Lung (tissue), 17 donors: ENCODE measurements at places on chromosomes 11 and 22. TPM values are rescaled to one million over a fixed set of nuclear protein-coding genes. Genes with fewer than 3 reads are reported as not detected.

TTLL12 gene
- total RNA-seq = 15.8 TPM

IGF2 gene
- 87.7 TPM for total RNA-seq

GLYAT gene
- not detected for total RNA-seq

OR2AT4 gene
- total RNA-seq = not detected

CBX6 gene
- 14.6 TPM for total RNA-seq

GLB1L2 gene
- total RNA-seq = 13.6 TPM

TMEM121B gene
- 0.67 TPM for total RNA-seq

TRIM48 gene
- not detected for total RNA-seq

APLNR gene
- total RNA-seq = 8.6 TPM

FHIP1B gene
- total RNA-seq = 43.4 TPM

GNG3 gene
- total RNA-seq = not detected

- H3K27me3 ChIP-seq = no peaks in the 10 kb centered on the region
- no peak for DNase-seq
- H3K36me3 ChIP-seq = peaks cover 17% of the 10 kb centered on the region
- H3K27ac ChIP-seq = no peak overlapping the region
These were observed 7.1 kb downstream of the MED19 start for GRCh38 chr11:57704932-57705331.

DNA sequence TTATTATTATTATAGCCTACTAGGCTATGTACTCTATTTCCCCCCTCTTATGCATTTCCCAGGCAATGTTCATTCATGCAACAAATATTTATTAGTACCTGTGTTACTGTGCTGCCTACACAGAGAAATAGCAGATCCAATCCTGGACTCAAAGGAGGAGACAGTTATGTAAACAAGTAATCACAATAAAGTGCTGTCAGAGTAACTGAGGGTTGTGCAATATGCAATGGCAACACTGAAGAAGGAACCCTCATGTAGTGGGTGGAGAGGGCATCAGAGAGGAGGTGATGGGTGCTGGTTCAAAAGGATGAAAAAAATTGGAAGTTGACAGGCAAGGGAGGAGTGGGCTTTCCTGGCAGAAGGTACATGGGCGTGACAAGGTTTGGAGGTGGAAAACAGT lies 886 bp upstream of the P4HA3 start:
- no peak overlapping the region for H3K27ac ChIP-seq
- DNase-seq = no peak
- H3K4me3 ChIP-seq = no peak overlapping the region
- no peaks in the 10 kb centered on the region for H3K27me3 ChIP-seq
- H3K4me1 ChIP-seq = no peaks in the 10 kb centered on the region
- H3K36me3 ChIP-seq = no peaks in the 10 kb centered on the region

DNA sequence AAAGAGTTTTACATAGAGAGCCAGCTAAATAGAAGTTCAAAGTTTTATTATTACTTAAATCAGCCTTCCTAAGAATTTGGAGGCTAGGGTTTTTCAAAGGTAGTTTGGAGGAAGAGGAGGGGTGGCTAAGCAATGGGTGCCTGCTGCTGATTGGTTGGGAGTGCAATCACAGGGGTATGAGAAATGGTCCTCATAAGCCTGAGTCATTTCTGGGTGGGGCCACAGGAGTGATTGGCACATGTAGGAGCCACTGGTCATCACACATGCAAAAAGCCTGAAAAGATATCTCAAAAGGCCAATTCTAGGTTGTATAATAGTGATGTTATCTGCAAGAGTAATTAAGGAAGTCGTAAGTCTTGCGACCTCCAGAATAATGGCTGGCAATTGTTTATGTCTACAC lies 12.9 kb downstream of the OR51L1 start:
- no peaks in the 10 kb centered on the region for H3K36me3 ChIP-seq
- no peaks in the 10 kb centered on the region for H3K27me3 ChIP-seq
- DNase-seq = no peak
- no peaks in the 10 kb centered on the region for H3K4me1 ChIP-seq

GRCh38 chr11:92322225-92322624 lies 97.6 kb downstream of the FAT3 start:
- no peak for DNase-seq
- no peak overlapping the region for H3K4me3 ChIP-seq
- no peaks in the 10 kb centered on the region for H3K27me3 ChIP-seq
- H3K27ac ChIP-seq = no peak overlapping the region
- H3K4me1 ChIP-seq = no peaks in the 10 kb centered on the region

GRCh38 chr11:1701091-1701807 lies 4.3 kb downstream of the KRTAP5-6 start:
- no peaks in the 10 kb centered on the region for H3K4me1 ChIP-seq
- no peaks in the 10 kb centered on the region for H3K36me3 ChIP-seq
- no peaks in the 10 kb centered on the region for H3K27me3 ChIP-seq
- no peak overlapping the region for H3K27ac ChIP-seq
- H3K4me3 ChIP-seq = no peak overlapping the region

DNA sequence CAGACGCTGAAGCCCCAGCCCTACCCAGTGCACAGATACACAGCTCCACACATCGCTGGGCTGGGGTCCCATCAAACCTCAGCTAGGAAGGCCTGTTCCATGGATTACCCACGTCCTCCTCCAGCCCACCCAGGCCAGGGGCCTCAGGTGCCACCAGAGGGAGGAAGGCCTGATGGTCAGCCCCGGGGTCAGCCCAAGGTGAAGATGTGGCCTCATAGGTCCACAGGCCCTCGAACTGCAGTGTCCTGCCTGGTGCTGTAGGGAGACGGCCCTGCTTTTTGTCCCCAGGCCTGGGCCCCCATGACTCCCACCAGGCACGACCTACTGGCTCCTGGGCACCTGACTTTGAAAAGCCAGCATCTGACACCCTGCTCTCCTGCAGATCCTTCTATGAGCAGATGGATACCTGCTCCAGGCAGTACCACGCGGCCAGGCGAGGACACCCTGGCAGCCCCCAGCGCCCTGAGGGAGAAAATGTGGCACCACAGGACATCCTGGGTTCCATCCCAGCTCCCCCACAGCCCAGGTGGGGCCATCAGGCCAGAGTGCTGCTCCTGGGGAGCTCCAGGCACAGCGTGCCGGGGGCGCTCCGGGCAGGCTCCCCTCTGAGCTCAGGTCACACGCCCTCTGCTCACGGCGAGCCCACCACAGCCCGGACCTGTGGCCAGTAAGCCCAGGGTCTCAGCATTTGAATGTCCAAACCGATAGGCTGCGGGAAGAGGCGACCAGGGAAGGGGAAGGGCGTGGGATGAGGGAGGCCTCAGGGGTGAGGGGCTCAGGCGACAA lies 15.8 kb upstream of the MOB2 start:
- peaks cover 13% of the 10 kb centered on the region for H3K4me1 ChIP-seq
- peaks cover 4% of the 10 kb centered on the region for H3K36me3 ChIP-seq
- H3K4me3 ChIP-seq = no peak overlapping the region
- DNase-seq = no peak
- H3K27ac ChIP-seq = no peak overlapping the region

- H3K4me3 ChIP-seq = no peak overlapping the region
- no peak for DNase-seq
- no peaks in the 10 kb centered on the region for H3K36me3 ChIP-seq
- H3K27ac ChIP-seq = no peak overlapping the region
- no peaks in the 10 kb centered on the region for H3K4me1 ChIP-seq
- H3K27me3 ChIP-seq = no peaks in the 10 kb centered on the region
These were observed 8.8 kb downstream of the HOATZ start for GRCh38 chr11:111523343-111523742.

GRCh38 chr11:69444381-69445130 lies 36.9 kb upstream of the LINC01488 start:
- H3K4me3 ChIP-seq = no peak overlapping the region
- H3K4me1 ChIP-seq = peaks cover 40% of the 10 kb centered on the region
- no peaks in the 10 kb centered on the region for H3K27me3 ChIP-seq
- peak; percentile 97 for DNase-seq
- H3K36me3 ChIP-seq = no peaks in the 10 kb centered on the region
- peak overlapping the region; percentile 96 for H3K27ac ChIP-seq

- no peaks in the 10 kb centered on the region for H3K27me3 ChIP-seq
- DNase-seq = no peak
- peaks cover 60% of the 10 kb centered on the region for H3K4me1 ChIP-seq
- H3K27ac ChIP-seq = no peak overlapping the region
- no peaks in the 10 kb centered on the region for H3K36me3 ChIP-seq
These were observed 127.8 kb downstream of the TEAD1 start for GRCh38 chr11:12801976-12802375.

- H3K4me1 ChIP-seq = peaks cover 12% of the 10 kb centered on the region
- H3K36me3 ChIP-seq = peaks cover 58% of the 10 kb centered on the region
- no peak overlapping the region for H3K4me3 ChIP-seq
- DNase-seq = no peak
- H3K27ac ChIP-seq = no peak overlapping the region
These were observed 11.4 kb downstream of the GGA1 start for GRCh38 chr22:37619991-37620390.

DNA sequence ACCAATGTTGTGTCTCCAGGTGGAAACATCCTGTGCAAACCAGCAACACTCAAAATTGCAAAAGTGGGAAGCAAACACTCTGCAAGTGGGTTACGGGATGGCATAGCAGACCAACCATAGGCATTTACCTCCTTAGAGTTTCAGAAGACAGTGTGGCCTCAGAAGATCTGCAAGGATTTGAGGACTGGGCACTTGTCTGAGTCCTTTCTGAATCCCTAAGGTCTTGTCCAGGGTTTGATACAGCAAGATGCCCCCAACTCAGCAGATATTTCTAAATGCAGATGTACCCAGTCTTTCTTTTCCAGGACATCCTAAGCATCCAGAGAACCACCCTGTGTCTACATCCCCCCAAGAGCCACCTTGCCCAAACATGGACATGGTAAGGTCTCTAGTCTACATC lies 51.7 kb upstream of the SHANK2 start:
- H3K4me3 ChIP-seq = no peak overlapping the region
- H3K27me3 ChIP-seq = no peaks in the 10 kb centered on the region
- no peak for DNase-seq

GRCh38 chr11:87020336-87020735 lies 17.4 kb upstream of the TMEM135 start:
- H3K27ac ChIP-seq = peak overlapping the region; percentile 14
- no peaks in the 10 kb centered on the region for H3K27me3 ChIP-seq
- H3K4me3 ChIP-seq = no peak overlapping the region
- H3K36me3 ChIP-seq = no peaks in the 10 kb centered on the region
- H3K4me1 ChIP-seq = no peaks in the 10 kb centered on the region

DNA sequence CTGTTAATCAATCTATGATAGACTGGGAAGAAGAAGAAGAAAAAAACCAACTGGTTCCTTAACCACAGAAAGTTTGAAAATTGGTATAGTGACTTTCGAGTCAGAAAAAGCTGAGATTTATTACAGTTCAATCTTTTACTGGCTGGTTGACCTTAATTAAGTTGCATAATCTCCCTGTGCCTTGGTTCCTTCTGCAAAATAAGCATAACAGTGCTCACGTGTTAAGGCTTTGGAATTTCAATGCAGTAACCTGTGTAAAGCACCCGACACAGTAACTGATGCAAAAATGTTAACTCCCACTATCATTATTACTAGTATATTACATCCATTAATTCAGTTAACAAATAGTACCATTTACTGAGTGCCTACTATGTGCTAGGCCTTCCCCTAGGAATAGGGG lies 22.6 kb upstream of the E2F8 start:
- no peak overlapping the region for H3K27ac ChIP-seq
- DNase-seq = no peak
- H3K4me3 ChIP-seq = no peak overlapping the region
- no peaks in the 10 kb centered on the region for H3K36me3 ChIP-seq
- H3K4me1 ChIP-seq = no peaks in the 10 kb centered on the region
- H3K27me3 ChIP-seq = no peaks in the 10 kb centered on the region

DNA sequence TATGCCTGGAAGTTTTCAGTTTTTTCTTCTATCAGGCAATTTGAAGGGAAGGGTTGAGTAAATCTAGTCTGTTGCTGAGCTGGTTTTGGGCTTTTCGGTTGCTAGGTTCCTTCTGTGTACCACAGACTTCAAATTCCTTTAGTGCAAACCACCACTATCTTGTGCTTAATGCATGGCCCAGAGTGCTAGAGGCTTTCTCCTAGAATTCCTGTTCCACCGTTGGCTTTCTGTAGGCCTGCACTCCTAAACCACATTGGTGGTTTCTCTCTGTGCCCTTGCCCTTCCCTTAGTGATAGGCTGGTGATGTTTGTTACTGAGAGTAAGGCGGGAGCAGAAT lies 47.1 kb upstream of the CTSC start:
- no peaks in the 10 kb centered on the region for H3K27me3 ChIP-seq
- H3K36me3 ChIP-seq = no peaks in the 10 kb centered on the region
- DNase-seq = peak; percentile 46
- no peak overlapping the region for H3K4me3 ChIP-seq
- peaks cover 9% of the 10 kb centered on the region for H3K4me1 ChIP-seq

DNA sequence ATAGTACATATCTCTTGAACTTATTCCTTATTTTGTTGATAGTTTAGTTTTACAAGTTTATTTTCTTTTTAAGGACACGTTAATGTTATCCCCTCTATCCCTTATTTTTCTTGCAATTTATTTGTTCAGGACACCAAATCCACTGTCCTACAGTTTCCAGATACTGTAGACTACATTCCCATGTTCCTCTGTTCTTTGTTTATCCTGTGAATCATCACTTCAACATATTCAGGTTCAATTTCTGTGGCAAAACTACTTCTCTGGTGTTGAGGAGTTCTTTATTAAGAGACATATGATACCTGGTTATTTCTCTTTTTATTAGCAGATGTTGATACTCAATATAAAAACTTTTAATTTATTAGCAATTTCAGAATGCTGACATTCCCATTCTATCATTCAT lies 72.8 kb upstream of the CLNS1A start:
- DNase-seq = no peak
- no peaks in the 10 kb centered on the region for H3K4me1 ChIP-seq
- no peak overlapping the region for H3K27ac ChIP-seq
- no peak overlapping the region for H3K4me3 ChIP-seq
- H3K36me3 ChIP-seq = peaks cover 4% of the 10 kb centered on the region
- no peaks in the 10 kb centered on the region for H3K27me3 ChIP-seq

GRCh38 chr22:44392446-44392921 lies 79.7 kb upstream of the SHISAL1 start:
- no peak overlapping the region for H3K27ac ChIP-seq
- no peaks in the 10 kb centered on the region for H3K36me3 ChIP-seq
- DNase-seq = no peak
- H3K4me3 ChIP-seq = no peak overlapping the region
- H3K4me1 ChIP-seq = no peaks in the 10 kb centered on the region
- no peaks in the 10 kb centered on the region for H3K27me3 ChIP-seq

- DNase-seq = no peak
- no peaks in the 10 kb centered on the region for H3K36me3 ChIP-seq
- H3K27ac ChIP-seq = peak overlapping the region; percentile 29
- H3K27me3 ChIP-seq = no peaks in the 10 kb centered on the region
These were observed 453 bp upstream of the MAFF start for GRCh38 chr22:38201371-38201710.

- H3K27me3 ChIP-seq = no peaks in the 10 kb centered on the region
- DNase-seq = no peak
- H3K4me3 ChIP-seq = no peak overlapping the region
- H3K27ac ChIP-seq = no peak overlapping the region
- H3K4me1 ChIP-seq = no peaks in the 10 kb centered on the region
These were observed 633.6 kb downstream of the OPCML start for GRCh38 chr11:132898676-132899075.
